ENCODE measurements at places on chromosomes 5 and 9.

GRCh38 chr9:107650321-107650720 lies 160.8 kb upstream of the KLF4 start:
- DNase-seq, result no peak

DNA sequence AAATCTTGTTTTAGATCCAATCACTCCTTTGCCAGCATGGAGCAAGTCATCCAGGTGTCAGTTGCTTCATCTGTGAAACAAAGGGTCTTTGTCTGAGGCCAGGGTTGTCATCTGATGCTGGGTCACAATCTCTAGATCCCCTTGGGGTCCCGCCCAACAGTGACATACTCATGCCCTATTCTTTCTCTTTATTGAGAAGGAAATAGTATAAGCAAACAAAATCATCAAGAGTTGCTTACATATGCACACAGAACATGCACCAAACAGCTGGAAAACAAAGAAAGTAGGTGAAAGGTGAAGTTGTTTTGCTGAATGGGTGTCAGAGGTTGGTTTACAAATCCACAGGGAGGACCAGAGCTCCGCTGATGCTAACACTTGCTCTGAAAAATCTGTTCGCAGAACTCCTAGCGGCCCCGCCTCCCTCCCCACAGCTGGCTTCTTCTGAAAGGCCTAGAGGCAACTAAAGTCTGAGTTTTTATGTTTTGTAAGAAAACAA lies 106.1 kb upstream of the SLC44A1 start:
- DNase-seq, result no peak

GRCh38 chr5:119328753-119329602 lies 26.8 kb upstream of the TNFAIP8 start:
- no peak for DNase-seq

DNA sequence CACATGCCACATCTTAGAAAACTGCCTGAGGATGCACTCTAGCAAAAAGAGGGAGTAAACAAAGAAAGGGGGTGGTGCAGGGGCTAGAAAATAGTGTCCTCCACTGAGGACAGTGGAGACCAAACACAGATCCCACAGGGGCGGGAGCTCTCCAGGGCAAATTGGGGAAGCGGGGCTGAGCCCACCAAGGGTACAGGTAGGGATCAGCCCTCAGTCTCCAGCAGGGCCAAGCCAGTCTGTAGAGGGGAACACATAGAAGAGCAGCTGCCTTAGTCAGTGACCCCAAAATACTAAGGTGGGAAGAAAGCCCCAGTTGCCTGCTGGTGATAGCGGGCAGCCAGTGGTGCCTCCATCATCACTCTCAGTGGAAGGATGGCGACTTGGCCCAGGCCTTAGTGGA lies 134.0 kb downstream of the ATPSCKMT start:
- DNase-seq, result no peak

DNA sequence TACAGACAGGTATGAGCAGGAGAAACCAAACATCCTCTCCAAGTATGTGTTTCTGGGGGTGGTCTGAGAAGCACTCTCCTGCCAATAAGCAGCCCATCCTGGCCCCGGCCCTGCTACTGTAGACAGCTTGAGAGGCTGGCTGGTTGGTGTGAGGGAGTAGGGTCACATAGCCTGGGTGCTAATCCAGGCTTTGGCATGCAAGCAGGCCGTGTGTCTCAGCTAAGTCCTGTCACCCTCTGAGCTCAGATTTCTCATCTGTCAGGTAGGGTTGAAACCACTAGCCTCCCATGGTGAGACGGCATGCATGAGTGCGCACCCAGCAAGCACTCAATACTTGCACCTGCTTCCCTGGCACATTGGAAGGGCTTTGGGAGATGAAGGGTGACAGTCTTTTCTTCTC lies 49.8 kb upstream of the PHYKPL start:
- DNase-seq, result no peak

- DNase-seq, result no peak
Measured at GRCh38 chr5:15234366-15234765, 265.6 kb upstream of the FBXL7 start.

- DNase-seq, result no peak
Measured at GRCh38 chr9:26516773-26517343, 375.7 kb downstream of the CAAP1 start.

DNA sequence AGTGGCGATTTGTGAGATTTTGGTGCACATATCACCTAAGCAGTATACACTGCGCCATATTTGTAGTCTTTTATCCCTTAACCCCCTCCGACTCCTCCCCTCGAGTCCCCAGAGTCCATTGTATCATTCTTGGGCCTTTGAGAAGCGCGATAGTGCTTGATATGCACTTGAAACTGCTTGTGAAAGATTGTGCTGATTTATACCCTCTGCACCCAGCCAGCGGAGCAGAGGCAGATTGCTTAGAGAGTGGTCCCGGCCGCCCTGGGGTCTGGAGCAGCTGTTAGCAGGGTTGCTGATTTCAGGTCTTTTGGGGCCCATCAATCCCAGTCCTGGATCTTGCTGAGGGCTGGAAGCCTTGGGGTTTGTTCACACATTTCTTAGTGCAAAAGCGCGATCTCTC lies 13.0 kb upstream of the FAM240B start:
- DNase-seq, result no peak

DNA sequence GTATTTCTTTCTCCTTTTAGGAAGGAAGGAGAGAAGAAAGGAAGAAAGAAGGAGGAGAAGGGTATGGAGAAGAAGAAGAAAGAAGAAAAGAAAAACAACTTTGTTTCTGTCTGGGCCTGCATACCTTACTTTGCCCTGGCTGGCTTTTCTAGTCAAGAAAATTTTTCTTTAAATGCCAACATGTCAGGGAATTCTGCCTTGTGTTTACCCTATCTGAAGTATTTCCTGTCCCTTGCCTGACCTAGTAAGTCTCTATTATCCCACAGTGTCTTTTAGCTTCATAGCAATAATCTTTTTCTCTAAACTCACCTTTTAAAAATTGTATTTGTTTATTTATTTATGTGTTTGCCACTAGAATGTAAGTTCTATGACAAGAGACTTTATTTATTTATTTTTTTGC lies 1864.1 kb downstream of the EFNA5 start:
- DNase-seq, result no peak

DNA sequence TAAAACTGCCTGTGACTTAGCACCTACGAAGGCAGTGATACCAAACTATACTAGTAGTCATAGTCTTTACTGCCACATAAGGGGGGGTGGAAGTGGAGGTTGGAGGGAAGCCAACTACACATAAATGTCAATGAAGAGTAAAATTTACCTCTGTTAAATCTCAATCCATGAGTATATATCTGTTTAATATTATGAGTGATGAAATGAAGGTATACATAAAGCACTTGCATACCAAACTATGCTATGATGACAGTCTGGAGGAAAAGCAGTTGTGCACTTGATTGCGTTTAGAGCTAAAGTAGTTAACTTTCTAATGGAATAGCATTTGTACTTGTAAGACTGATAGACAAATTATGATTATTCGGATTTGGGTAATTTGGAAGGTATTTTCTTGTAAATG lies 129.2 kb upstream of the POU5F2 start:
- DNase-seq, result no peak

DNA sequence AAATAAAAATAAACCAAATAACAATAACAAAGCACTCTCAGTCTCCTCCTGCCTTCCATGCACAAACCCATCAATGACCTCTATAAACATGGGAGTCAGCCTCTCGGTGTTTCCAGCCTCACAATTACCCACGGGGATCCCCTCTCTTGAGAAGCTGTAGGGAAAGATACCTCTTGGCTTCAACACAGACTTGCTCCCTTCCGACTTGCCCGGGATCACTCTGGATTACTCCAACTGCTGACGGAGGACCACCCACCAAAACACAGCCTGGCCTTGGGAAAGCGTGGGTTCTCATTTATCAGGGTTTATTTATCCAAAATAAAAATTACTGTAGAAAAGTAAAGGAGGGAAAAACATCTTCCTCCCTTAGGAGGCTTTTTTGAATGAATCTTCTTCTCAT lies 11.5 kb upstream of the NKX2-5 start:
- DNase-seq, result no peak

- peak; percentile 46 for DNase-seq
Measured at GRCh38 chr9:129500161-129500862, 120.6 kb downstream of the C9orf50 start.

GRCh38 chr5:134552301-134552700 lies 26.8 kb downstream of the JADE2 start:
- no peak for DNase-seq

GRCh38 chr9:99085949-99086948 lies 18.7 kb upstream of the TGFBR1 start:
- DNase-seq, result peak; percentile 35

GRCh38 chr5:124735169-124735858 lies 11.1 kb downstream of the ZNF608 start:
- peak; percentile 61 for DNase-seq

GRCh38 chr5:169637085-169637548 lies at the start of gene DOCK2:
Gene DOCK2 (plus strand): TSS chr5:169637275. CDS start chr5:169637327, 52 bp downstream.
- peak; percentile 77 for DNase-seq

GRCh38 chr5:149831492-149831891 lies 101.4 kb downstream of the PPARGC1B start:
- DNase-seq, result no peak

- no peak for DNase-seq
Measured at GRCh38 chr9:92971776-92972175, 24.5 kb downstream of the FGD3 start.

GRCh38 chr5:9381464-9381863 lies 164.4 kb downstream of the SEMA5A start:
- no peak for DNase-seq

DNA sequence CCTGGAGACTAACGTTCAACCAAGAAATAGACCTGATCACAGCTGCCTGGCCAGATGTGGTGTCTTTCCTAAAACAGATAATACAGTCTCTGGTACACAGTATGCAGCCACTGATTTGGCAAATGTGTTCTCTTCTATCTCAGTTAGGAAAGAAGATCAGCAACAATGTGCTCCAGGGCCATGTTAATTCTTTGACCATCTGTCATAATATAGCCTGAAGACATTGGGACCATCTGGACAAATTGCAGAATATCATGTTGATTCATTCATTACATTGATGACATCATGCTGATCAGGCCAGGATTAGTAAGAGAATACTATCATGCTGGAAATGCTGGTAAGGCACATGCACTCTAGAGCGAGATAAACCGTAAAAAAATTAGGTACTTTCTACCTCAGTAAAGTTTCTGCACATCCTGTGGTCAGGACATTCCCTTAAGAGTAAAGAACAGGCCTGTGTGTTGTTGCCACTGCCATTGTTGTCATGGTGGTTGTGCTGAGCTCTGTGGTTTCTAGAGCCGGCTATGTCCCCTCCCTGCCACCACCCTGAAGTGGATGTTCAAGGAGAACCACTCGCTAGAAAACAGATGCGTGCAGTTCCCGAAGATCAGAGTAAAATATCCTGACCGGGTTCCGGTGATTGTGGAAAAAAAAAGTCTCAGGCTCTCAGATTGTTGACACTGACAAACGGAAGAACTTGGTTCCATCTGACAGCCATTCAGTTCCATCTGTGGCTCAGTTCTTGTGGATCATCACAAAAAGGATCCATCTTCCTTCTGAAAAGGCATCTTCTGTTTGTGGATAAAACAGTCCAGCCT lies 6.4 kb upstream of the JMY start:
- DNase-seq, result no peak

DNA sequence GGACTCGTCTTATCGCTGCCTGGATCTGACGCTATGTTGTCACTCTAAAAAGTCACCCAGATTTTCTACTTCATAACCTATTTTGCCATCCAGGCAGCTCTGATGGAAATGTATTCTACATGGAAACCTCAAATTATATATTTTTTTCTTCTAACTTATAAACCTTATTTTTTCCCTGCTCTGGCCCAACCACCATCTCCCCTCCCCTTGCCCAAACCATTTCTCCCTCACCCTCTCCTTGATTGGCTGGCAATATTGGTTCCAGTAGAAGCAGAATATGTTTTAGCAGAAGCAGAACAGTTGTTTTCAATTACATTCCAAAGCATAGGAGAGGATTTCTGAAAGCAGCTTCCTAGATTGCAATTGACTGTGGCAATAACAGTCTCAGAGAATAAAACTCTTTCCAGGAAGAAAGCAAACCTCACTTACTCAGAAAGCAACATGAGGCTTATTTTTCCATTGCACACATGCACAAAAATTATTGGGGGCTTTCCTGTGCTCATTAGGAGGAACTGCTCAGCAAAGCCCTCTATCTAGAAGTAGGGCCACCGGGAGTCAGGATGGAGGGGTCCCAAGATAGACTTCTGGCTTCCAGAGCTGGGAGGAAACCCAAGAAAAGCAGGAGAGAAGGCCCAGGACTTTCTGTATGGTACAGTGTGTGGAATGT lies 191.8 kb downstream of the ESM1 start:
- DNase-seq, result no peak

DNA sequence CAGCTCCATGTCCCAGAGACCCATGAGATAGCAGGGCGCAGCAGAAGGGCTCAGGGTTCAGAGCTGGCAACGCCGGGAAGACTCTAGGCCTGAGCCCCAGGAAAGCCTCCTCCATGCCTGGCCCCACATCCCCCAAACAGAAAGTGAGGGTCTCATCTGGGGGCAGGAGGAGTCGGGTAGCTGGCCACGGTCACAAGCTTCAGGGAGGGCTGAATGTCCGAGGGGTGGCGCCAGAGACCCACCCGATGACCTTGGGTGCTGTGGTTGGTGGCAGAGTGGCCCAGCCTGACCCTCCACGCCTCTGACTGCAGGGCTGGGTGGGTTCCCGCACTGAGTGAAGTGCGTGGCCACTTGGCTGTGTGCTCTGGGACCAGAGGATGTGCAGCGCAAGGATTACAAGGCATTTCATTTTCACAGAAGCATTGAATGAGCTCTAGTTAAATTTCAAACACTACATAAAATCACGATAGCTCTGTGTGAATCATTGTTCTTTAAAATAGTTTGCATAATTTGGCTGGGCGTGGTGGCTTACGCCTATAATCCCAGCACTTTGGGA lies 3.0 kb downstream of the C8G start:
- DNase-seq, result peak; percentile 59

All from psoas muscle (tissue), 8 donors.